ENCODE measurements at places on chromosomes 2 and 18.

DNA sequence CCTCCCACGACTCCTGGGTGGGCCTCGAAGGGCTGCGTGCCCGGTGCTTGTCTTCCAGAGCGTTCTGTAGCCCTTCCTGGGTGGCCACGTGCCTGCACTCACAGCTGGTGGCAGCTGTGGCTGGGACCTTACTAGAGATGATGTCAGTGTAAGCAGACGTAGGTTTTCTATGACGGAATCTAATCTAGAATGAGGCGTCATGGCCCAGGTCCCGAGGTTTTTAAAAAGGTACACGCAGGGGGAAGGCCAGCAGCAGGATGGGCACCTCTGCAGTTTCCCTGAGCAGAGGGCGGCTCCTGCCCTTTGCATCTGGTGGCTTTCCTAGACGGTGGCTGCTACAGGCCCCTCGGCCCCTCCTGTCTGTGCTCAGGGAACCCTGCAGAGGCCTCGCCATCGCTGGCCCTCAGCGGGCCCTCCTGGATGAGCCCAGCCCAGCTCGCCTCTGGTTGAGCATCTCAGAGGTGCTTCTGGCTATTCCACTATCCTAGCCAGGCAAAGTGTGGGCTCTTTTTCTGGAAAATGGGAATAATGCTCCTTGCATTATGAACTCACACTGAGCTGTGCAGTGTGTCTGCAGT, 49.6 kb upstream of the PXDN start:
- no peak for DNase-seq

DNA sequence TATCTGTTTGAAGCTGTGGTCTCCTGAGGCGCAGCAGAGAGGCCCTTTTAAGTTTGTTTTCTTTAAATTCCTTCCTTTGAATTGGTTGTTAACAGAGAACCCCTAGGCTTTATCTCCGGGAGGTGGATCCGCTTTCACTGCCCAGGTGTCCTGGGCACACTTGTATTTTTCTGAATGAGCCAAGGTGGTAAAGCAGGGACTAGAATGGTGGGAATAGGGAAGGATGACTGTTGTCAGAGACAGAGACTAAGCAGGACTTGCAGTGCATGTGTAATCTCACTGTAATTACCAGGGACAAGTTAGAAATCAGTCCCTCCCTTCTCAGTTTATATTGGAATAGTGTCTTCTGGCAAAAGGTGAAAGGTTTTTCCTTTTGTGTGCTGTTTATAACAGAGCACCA, 72.8 kb downstream of the PHLPP1 start:
- DNase-seq, result no peak

- DNase-seq, result no peak
These were observed 266.8 kb downstream of the NDUFA10 start for GRCh38 chr2:239758279-239758877.

DNA sequence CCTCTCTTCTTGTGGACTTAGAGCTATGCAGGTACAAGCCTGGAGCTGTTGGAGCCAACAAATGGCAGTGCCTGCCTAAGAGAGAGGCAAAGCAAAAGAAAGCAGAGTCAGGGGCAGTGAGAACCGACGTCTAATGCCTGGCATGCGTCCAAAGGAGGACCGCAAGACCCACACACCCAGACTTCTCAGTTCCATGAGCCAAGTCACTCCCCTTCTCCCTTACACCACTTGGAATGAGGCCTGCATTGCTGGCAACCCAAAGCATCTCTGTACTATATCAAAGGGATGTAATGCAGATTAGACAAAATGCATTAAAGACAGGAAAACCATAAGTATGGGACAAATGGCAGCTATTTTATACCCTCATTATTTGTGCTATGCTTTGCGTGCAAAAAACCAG, 49.9 kb upstream of the RNU4ATAC start:
- DNase-seq, result no peak

- DNase-seq, result no peak
These were observed 70.5 kb downstream of the CSRNP3 start for GRCh38 chr2:165539985-165540384.

DNA sequence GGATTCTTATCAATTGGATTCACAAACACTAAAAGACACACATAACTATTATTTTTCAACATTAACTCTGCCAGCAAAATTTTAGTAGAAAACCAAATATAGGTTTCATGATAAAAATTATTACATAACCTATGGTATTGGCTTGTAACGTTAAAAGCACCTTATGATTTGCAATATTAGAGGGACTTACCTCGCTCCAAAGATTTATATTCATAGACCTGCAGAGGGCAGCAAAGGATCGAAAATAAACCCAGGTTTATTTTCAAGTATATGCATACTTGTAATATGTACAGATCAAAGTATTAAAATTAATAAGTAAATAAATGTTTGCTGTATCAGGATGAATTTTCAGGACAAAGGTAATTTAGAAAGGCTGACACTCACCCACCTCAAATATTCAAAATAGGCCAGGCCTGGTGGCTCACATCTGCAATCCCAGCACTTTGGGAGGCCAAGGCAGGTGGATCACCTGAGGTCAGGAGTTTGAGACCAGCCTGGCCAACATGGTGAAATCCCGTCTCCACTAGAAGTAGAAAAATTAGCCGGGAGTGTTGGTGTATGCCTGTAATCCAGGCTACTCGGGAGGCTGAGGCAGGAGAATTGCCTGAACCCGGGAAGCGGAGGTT, 45.3 kb downstream of the LRPPRC start:
- DNase-seq, result no peak

GRCh38 chr2:231716666-231717280, 8.4 kb downstream of the PTMA start:
- no peak for DNase-seq

DNA sequence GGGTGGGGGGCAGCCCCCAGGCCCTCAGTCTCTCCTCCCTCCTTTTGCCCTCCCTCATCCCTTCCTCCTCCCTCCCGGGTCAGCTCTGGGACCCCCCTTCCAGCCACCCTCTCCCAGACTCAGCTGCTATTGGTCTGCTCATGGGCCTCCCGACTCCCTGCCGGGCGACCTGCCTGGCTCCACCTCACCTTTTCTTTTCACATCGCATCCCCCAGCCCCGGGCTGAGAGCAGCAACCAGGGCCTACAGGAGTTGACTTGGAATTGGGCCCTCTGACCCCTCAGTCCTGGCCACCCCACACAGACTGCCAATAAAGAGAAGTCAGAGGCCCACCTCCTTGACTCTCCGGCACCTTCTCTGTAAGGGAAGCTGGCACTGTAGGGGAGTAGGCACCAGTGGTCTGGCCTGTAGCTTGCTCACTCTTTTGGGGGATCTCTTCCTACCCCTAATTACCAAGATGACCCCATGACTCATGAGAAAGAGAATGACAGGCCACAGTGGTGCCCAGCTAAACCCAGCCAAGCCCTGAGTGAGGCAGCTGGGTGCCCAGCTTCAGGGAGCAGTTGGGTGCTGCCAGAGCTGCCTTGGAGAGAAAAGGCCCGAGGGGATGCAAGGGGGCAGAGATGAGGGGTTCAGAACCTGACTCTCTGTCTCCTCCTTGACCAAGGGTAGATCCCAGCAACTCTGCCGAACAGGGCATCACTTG, 2.0 kb upstream of the ECEL1 start:
- no peak for DNase-seq

GRCh38 chr18:24114924-24115549, 23.8 kb upstream of the CABYR start:
- DNase-seq, result no peak

DNA sequence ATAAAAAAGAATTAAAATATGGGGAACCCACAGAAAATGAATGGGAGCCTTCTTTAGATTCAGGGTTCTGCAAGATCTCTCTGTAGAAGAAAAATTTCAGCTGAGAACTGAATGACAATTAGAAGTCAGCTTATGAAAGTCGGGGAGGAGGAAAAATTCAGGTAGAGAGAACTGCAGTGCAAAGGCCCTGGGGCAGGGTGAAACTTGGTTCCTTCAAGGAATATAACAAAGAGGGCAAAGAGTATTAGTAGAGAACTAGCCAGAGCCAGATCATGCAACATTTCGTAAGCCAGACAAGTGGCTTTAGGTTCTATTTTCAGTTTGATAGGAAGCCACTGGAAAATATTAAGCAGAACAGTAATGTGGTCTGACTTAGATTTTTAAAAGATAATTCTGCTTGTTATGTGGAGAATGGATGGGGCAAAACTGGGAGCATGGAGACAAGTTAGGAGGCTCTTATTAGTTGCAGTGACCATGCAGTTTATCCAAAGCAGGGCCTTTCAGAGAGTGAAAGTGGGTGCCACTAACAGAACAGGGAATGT, 27.9 kb downstream of the RAB27B start:
- DNase-seq, result no peak

- no peak for DNase-seq
These were observed 4.3 kb downstream of the GPR17 start for GRCh38 chr2:127650041-127650784.

DNA sequence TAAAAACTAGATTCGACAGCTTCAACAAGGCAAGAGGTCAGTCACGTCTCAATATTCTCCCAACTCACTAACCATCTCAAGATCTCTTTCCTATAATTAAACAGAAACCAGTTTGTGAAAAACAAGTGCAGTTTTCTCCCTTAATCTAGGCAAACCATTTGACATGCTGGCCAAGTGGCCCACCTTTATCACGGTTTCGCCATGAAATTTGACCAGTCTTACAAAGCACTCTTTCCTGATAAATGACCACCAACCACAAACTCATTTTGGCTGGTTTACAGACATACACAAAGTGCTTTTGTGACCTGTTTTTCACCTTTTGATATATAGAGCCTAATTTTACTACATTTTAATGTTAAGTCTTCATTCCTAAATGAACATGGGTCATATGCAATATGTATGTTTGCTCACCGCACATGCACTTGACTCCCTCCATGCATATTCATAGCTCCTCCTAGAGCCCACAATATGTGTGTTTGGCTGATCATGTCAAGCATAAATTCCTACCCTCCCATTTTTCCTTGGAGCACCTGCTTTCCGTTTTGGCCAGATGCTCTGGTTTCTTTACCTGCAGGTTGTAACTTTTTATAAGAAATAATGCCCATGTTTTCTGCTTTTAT, 385.1 kb downstream of the RAD51AP2 start:
- no peak for DNase-seq

- DNase-seq, result no peak
These were observed 39.6 kb downstream of the DOK1 start for GRCh38 chr2:74593826-74594772.

- DNase-seq, result no peak
These were observed 138.9 kb upstream of the KLHL14 start for GRCh38 chr18:32911660-32912284.

DNA sequence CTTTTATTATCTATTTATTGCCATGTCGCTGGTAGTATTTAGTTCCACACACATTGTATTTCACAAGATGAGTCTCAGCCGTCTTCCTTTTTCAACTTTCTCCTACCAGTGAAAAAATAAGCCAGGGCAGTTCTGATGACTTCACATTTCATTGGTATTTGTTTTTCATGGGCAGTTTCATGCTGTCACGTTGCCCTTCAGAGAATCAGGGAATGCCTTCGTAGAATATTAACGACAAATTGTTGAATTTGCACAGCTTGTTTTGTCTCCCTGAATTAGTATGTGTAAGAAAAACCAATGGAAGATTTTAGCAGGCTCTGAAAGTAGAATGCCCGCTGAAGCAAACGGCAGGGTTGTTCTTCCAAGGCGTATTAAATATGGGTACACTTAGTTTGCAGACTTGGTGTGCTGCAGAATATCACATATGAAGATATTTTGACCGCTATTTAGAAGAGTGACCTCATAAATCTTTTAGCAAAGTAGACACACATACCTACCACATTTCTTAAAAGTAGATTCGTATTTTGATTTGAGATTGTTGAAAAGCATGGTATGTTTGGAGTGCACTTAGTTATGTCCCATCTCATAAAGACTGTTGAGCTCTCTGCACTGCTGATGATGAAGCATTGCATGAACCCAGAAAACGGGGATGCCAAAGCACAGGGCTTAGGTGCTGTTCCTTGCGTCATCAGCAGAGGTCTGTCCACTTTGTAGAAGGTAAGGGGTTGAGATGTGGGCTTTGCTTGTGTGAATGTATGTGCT, 2.9 kb downstream of the NEDD4L start:
- DNase-seq, result no peak

GRCh38 chr18:59512025-59512755, 153.1 kb upstream of the LMAN1 start:
- no peak for DNase-seq

- no peak for DNase-seq
These were observed 203.3 kb downstream of the PTGR3 start for GRCh38 chr18:75005626-75006025.

GRCh38 chr18:63233334-63233733, 86.2 kb downstream of the BCL2 start:
- no peak for DNase-seq

DNA sequence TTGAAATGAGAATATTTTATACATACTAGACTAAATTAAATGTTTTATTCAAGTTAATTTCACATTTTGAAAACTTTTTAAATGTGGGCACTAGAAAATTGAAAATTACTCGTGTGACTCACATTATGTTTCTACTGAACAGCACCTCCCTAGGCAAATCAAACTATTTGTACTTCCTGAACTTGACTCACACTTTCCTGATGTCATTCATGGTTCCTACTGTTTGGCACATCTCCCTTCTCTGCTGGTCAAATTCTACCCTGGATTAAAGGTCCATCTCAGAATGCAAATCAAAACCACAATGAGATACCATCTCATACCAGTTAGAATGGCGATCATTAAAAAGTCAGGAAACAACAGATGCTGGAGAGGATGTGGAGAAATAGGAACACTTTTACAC, 16.7 kb downstream of the LHCGR start:
- DNase-seq, result no peak

DNA sequence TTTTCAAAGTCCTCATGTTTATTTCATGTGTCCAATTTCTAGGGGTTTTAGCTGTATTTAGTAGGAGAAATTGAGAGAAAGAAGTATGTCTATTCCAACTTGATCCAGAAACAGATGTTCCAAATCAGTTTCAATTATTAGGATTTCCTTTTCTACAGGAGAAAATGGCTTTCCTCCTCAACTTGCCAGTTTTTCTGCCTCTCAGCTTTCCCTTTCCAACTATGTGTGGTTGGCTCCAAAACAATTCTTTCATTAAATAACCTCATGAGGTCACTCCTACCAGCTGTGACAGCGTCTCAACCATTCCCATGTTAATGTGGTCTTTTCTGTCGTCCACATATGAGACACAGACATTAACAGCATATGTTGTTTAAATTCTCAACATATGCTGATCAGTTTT, 13.1 kb downstream of the XIRP2 start:
- no peak for DNase-seq

DNA sequence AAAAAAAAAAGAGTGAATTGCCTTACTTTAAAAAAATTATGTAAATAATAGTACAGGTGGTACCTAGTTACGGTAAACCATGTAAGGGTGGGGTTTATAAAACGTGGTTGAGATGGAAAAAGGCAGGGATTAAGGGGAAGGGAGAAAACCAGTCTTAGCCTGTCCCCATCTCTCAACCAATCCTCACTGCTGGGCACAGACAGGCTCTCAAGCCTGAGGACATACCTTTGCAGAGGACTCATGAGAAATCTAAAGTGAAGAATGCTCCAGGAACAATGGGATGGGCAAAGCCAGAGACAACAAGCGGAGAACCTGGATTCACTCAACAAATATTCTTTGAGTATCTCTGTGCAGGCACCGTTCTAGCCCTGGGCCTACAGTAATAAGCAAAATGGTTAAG, 3.4 kb upstream of the IGFBP2 start:
- no peak for DNase-seq

GRCh38 chr2:64021578-64021977, 2.4 kb upstream of the VPS54 start:
- DNase-seq, result no peak

Data from nephron progenitor cell (in vitro differentiated cells).